ENCODE measurements at places on chromosomes 5 and 9.

DNA sequence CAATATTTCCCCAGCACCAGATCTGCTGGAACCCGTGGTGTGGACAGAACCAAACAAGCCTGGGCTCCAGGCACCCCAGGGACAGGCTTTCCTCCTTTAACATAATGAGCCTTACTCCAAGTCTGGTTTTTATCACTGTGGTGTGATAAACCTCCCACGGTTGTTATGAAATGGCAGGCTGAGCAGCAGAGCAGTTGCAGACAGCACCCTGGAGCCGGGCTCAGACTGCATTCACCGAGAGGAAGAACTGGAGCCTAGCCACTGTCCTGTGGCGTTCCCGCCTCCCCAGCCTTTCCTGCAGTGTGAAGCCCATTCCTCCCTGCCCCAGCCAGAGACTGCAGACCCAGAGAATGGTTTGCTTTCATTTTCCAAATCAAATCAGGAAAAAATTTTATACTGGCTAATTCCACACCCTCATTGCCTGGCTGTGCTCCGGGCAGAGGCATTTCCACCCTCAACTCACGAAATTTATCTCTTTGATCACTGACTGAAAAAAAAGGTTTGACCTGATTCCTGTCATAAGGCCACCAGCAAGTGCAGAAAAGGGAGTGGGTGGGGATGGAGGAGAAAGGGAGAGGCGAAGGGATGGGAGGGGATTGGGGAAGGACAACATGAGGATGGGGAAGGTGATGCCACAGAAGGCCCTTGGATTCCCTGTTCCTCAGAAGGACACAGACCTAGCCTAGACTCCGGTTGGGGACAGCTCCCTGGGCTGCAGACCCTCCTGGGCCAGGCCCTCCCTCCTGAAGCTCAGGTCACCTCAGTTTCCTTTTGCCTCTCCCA is 18.9 kb downstream of the IPPK start:
- no peak for DNase-seq

GRCh38 chr5:74570250-74570649 is 70.3 kb downstream of the ENC1 start:
- no peak for DNase-seq

- DNase-seq: no peak
Observed at GRCh38 chr5:150361301-150361700, 3.8 kb downstream of the TCOF1 start.

GRCh38 chr9:69085569-69086283 is 50.2 kb downstream of the FXN start:
- no peak for DNase-seq

DNA sequence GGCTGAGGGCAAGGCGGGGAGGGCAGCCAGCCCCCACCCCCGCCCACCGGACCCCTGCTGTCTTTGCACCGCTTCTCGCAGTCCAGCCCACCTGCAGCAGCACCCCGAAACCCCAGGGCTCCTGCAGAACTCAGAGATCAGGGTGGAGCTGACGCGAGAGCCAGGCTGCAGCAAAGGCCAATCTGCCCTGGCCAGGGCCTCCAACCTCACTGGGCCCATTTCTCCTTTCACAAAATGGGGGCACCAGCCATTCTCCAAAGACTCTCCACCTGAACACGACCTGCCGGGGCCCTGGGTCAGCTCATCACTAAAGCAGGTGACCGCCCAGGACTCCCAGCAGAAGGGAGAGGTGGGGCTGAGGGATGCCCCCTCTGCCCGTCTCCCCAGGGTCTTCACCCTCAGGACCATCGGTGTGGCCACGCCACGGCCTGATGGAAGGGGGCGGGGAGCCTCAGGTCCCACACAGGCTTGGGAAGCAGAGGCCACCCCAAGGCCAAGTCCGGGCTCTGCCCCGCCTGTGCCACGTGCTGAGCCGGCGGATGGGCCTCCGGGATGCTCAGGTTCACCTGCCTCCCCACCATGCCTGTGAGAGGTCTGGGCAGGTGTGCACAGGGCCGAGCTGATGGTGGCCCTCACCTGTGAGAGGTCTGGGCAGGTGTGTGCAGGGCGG is 13.1 kb downstream of the NACC2 start:
- no peak for DNase-seq

GRCh38 chr9:5626727-5627634 is 1.9 kb upstream of the RIC1 start:
- DNase-seq: peak; percentile 61

GRCh38 chr9:3157011-3157410 is 313.1 kb upstream of the PUM3 start:
- no peak for DNase-seq

- DNase-seq: no peak
Observed at GRCh38 chr5:73633060-73633459, 7.1 kb downstream of the ARHGEF28 start.

DNA sequence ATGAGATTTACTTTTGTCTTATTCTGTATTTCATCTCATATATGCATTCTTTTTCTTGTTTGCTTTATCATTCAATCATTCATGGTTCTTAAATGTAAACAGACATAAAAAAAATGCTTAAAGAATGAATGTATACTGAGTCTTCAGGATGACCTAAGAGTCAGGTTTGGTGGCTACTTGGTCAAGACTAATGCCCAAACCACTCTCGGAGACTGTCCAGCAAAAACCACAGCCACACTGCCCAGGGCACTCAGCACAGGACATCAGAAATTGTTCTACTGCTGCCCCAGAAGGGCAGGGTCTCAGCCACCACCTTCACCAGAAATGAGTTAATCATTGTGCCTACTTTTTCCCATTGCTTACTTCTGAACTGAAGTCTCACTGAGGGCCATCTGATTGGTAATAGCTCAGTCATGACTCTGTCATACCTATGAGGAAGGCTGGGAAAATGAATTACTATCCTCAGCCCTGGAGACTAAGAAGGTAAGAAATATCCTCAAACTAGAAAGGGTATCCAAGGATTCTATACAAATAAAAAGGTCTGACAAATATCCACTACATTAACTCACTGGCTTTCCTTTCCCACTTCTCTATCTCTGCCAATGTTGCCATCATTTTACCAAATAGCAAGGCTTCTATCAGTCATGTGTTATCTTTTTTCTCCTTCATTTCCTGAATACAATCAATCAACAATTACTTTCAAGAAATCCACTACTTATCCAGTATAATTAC is 236.1 kb downstream of the CETN3 start:
- no peak for DNase-seq

GRCh38 chr9:72042928-72043327 is 17.5 kb downstream of the C9orf57 start:
- DNase-seq: no peak

GRCh38 chr5:170863646-170864045 is 1.8 kb downstream of the RANBP17 start:
- no peak for DNase-seq

DNA sequence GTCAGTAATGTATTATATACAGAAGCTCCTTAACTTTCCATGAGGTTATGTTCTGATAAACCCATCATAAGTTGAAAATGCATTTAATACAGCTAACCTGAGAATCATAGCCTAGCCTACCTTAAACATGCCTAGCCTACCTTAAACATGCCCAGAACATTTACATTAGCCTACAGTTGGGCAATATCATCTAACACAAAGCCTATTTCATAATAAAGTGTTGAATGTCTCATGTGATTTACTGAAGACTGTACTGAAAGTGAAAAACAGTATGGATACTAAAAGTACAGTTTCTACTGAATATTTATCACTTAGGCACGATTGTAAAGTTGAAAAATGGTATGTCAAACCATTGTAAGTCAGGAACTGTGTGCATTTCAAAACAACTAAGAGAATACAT is 1.6 kb downstream of the GM2A start:
- DNase-seq: no peak

GRCh38 chr9:82192211-82192610 is 203.6 kb downstream of the SPATA31D1 start:
- DNase-seq: no peak

GRCh38 chr5:133063965-133064364 is 12.2 kb downstream of the HSPA4 start:
- no peak for DNase-seq

- DNase-seq: no peak
Observed at GRCh38 chr5:27341342-27341741, 303.0 kb upstream of the CDH9 start.

- DNase-seq: peak; percentile 61
Observed at GRCh38 chr9:92668746-92669526, 995 bp downstream of the IPPK start.

- peak; percentile 42 for DNase-seq
Observed at GRCh38 chr9:133199648-133200321, 9.3 kb downstream of the OBP2B start.

DNA sequence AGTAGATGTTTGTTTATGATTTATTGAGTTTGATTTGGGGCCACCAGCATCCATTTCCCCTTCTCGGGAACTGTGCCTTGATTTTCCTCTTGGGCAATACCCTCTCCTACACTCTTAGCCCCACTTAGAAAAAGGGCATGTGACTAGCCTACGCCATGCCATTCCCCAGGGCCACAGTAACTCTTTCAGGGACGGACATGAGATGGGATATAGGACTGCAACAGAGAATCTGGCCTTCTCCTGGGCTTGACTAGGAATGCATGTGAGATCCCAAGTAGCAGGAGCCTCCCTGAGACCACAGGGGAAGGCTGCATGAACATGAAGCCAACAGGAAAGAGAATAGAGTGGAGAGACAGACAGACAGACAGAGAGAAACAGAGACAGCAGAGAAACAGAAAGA is 30.7 kb upstream of the SPARC start:
- no peak for DNase-seq

- no peak for DNase-seq
Observed at GRCh38 chr5:142692321-142692894, 6.5 kb upstream of the FGF1 start.

DNA sequence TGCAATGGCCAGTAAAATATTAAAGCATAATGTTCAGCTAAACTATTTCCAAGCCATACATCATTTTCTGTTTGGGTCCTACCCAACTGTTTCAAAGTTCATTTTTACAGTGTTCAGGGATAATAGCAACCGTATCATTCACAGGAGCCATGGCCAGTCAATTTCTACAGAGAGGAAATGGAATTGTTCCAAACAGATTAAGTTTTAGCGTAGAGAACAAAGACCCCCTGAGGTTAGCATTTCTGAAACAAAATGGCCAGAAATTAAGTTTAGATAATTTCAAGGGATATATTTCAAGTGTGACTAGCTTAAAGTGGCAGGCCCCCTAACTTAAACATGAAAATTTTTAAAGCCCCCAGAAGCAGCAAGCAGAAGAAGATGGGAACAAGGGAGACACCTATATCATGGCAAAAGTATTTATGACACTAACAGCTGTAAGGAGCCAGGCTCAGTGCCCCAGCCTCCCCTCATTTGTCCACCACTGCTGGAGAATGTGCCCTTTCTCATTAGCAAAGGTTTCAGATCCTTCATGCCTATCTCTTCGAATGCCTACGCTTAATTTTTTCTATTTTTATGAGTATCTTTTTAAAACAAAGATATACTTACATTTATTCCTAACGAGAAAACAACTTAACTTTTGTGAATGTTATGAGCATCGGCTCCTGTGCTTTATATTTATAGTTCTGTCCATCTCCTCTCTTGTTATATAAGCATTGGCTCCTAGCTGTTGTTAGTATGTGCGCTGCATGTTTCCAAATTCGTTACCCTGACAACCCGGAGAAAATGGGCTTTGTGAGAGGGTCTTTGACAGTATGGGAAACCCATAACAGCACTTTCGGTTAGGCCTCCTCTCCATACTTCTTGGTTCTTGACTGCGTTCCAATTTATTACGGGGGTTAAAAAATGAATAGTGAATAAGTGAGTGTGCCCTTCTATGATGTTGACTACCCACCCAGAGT is 116.3 kb downstream of the MED27 start:
- DNase-seq: no peak

DNA sequence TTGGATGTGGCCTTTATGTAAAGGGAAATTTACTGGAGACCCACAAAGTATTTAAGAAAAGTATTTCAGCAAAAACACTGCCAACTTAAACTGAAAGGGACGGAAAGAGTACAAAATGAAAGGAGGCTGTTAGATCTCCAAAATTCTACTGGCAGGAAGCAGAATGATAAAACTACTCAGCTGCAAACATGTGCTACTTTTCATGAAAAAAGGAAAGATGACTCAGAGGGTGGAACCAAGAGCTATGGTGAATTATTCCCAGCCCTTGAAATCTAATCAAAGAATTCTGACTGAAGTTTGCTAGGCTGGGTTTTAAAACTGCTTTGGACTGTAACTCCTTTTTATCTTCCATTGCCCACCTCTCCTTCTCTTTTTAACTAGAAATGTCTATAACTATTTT is 58.6 kb upstream of the ZBED3 start:
- no peak for DNase-seq

GRCh38 chr9:83327323-83327722 is 210.9 kb downstream of the FRMD3 start:
- no peak for DNase-seq

DNA sequence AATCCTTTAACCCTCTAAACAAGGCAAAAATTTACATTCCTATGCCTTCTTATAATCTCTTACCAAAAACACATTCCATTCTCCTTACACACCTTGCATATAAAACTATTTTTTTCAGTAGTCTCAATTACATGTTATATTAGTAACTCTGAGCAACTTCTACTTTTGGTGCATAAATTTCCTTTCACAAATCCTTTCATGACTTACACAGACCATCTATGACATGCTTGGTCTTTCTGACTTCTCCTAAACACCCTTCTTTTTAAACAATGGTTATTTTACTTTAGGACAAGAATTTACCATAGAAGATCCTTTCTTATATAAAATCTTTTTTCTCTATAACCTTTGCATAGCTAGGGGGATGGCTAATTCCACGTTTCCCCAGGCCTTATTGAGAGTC is 208.0 kb upstream of the ARRDC3 start:
- DNase-seq: no peak

- no peak for DNase-seq
Observed at GRCh38 chr5:136731241-136731900, 366.0 kb upstream of the TRPC7 start.

- no peak for DNase-seq
Observed at GRCh38 chr9:125455132-125455531, 193.5 kb downstream of the GAPVD1 start.
